Cardiac ventricle fibroblast (primary cell): ENCODE measurements at places on chromosomes 12 and 14. TPM values are rescaled to one million over a fixed set of nuclear protein-coding genes. Genes with fewer than 3 reads are reported as not detected.

The KRT73 gene
- total RNA-seq = not detected in 2 replicates

The SIX6 gene
- total RNA-seq = not detected in 2 replicates

The FGD4 gene
- total RNA-seq = 5.6 and 7.1 TPM in 2 replicates

The CCDC177 gene
- 0.20 TPM in 1 of 2 replicates, not detected in the other for total RNA-seq

The GALNT8 gene
- not detected in 2 replicates for total RNA-seq

The PRH1 gene
- total RNA-seq = 3.9 and 12.4 TPM in 2 replicates

The C12orf42 gene
- total RNA-seq = not detected in 2 replicates

The WASHC4 gene
- total RNA-seq = 25.4 and 32.6 TPM in 2 replicates

The USP44 gene
- total RNA-seq = under 0.01 TPM in 1 of 2 replicates, not detected in the other

The TMEM132C gene
- 5.9 and 6.5 TPM in 2 replicates for total RNA-seq

The DICER1 gene
- total RNA-seq = 16.2 and 18.3 TPM in 2 replicates

The COA8 gene
- 29.1 and 30.0 TPM in 2 replicates for total RNA-seq

The P2RX2 gene
- total RNA-seq = not detected in 2 replicates

The GPR137C gene
- total RNA-seq = 0.39 and 0.87 TPM in 2 replicates

The TSPAN11 gene
- 0.44 and 2.1 TPM in 2 replicates for total RNA-seq

The TOMM20L gene
- not detected in 2 replicates for total RNA-seq

The NTS gene
- total RNA-seq = not detected in 2 replicates

The PPHLN1 gene
- total RNA-seq = 38.5 and 46.4 TPM in 2 replicates

The ARHGEF40 gene
- 53.6 and 64.6 TPM in 2 replicates for total RNA-seq

The KRT82 gene
- not detected in 2 replicates for total RNA-seq

The ITGA7 gene
- total RNA-seq = 89.7 and 106 TPM in 2 replicates

The KRT72 gene
- not detected in 2 replicates for total RNA-seq

The BICDL1 gene
- total RNA-seq = not detected in 2 replicates

The FZD10 gene
- 0.19 TPM in 1 of 2 replicates, not detected in the other for total RNA-seq

The MYH6 gene
- total RNA-seq = not detected in 2 replicates

The CRACR2A gene
- 4.2 and 6.5 TPM in 2 replicates for total RNA-seq

The RAB3IP gene
- 0.56 and 6.9 TPM in 2 replicates for total RNA-seq

The PLEK2 gene
- 0.94 TPM in 1 of 2 replicates, not detected in the other for total RNA-seq

The CCDC175 gene
- not detected in 2 replicates for total RNA-seq

The NRL gene
- 0.73 and 0.75 TPM in 2 replicates for total RNA-seq

The KRT74 gene
- total RNA-seq = not detected in 2 replicates

The MYL2 gene
- not detected in 2 replicates for total RNA-seq

The B3GNT4 gene
- total RNA-seq = 0.15 TPM in 1 of 2 replicates, not detected in the other

The MIPOL1 gene
- total RNA-seq = 3.7 and 5.0 TPM in 2 replicates

The PLA2G1B gene
- total RNA-seq = not detected in 2 replicates

The MGAT4C gene
- under 0.01 TPM in 2 replicates for total RNA-seq

The ADAM21 gene
- 0.34 and 0.81 TPM in 2 replicates for total RNA-seq

The L3HYPDH gene
- total RNA-seq = 49.6 and 56.0 TPM in 2 replicates

The NEDD8 gene
- 96.5 and 125 TPM in 2 replicates for total RNA-seq

The SRRM4 gene
- not detected in 2 replicates for total RNA-seq

The CMKLR1 gene
- total RNA-seq = 0.50 and 1.7 TPM in 2 replicates

The RNF212B gene
- not detected in 2 replicates for total RNA-seq

The ANKRD33 gene
- 0.44 TPM in 1 of 2 replicates, not detected in the other for total RNA-seq

The ADAM20 gene
- 0.24 and 0.25 TPM in 2 replicates for total RNA-seq

The COCH gene
- 0.20 TPM in 1 of 2 replicates, not detected in the other for total RNA-seq

The NKX2-1 gene
- total RNA-seq = not detected in 2 replicates

The POTEG gene
- not detected in 2 replicates for total RNA-seq

The RNASE3 gene
- not detected in 2 replicates for total RNA-seq

The SYNDIG1L gene
- not detected in 2 replicates for total RNA-seq

The CATSPERB gene
- not detected in 2 replicates for total RNA-seq

The SLC4A8 gene
- 0.06 and 0.39 TPM in 2 replicates for total RNA-seq

The POTEM gene
- total RNA-seq = not detected in 2 replicates

The SMCO2 gene
- not detected in 2 replicates for total RNA-seq
